ENCODE measurements at places on chromosomes 7 and 10.

DNA sequence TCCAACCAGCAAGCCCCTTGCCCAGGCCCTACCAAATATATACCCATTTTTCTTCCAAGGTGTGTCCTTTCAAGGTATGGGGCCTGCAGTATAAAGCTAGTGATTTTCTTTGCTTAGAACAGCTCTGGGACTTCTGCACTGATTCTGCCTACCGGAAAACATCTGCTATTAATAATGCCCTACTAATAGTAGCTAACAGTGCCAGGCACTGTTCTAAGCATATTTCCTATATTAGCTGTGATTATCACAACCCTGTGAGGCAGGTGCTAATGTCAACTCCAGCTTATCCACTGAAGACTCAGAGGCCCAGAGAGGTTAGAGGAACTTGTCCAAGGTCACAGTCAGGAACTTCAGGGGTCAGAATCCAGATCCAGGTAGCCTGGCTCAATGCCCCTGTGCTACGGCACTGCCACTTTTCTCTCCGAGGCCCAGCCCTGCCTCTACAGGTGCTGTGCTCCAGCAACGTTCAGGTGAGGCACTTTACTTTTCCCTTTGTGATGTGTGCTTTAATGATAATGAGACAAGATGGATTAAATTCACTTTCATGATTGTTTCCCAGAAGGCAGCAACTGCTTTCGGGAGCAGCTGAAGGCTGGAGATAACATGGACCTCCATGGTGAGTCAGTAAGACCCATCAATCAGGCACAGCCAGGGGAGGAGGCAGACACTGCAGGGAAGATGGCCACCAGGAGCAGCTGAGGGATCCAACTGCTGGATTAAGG lies 26.7 kb downstream of the TAS2R41 start:
- DNase-seq = no peak

GRCh38 chr10:96556003-96556402 lies 30.8 kb downstream of the TM9SF3 start:
- no peak for DNase-seq

- DNase-seq = no peak
Observed at GRCh38 chr10:132671228-132672154, 114.5 kb downstream of the NKX6-2 start.

GRCh38 chr7:99559175-99559915 lies 903 bp downstream of the ZNF655 start:
- DNase-seq = no peak

DNA sequence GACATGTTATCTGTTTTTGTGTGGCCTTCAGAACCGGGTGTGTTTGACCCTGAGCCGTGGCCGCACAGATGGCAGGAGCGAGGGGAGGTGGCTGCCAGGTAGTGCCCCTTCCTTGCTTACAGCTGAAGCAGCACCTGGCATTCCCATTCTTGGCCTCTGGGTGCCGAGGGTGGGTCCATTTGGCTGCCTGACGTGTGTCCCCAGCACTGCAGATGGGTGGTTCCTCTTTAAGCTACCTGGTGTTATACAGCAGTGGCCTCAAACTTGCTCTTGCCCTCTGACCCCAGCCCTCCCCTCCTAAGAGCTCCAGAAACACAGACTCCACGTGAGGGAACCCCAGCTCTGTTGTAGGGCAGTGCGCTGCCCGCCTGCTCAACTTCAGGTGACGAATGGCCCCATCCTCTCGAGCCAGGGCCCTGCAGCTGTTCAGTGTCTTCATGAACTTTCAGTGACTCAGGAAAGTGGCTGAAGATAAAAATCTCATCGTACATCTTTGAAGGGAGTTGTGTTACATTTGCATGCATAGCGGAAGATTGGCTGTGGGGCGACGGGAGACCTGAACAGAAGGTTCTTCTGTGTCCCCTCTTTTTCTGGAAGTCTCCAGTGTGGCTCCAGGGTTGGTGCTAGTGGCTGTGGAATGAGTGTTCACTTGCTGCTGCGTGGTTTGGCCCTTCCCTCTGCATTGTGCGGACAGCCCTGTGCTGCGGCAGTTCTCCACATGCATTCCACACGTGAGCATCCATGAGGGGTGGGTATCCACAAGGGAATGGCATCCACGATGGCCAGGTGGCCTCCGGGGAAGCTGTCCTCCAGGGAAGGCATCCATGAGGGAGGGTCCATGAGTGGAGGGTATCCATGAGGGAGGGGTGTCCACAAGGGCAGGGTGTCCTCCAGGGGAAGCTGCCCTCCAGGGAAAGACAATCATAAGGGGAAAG lies 91.6 kb downstream of the INPP5A start:
- no peak for DNase-seq

DNA sequence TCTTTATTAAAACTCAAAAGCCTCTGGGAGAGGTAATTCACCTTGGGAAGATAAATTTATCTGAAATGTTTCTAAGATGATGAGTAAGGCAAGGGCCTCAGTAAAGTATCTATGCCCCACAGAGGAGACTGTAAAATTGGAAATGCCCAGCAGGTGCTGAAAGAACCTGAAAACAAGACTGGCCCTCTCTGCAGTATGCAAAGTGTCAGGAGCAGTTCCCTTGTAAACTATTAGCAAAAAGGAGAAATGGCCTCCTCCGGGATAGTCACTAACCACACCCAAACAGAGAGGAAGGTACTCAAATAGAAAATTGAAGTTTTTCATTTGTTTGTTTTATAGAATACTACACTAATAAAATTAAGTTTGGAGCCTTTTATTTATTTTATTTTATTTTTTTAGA lies 81.2 kb downstream of the FZD1 start:
- no peak for DNase-seq

GRCh38 chr10:118816471-118817168 lies 61.9 kb upstream of the CACUL1 start:
- no peak for DNase-seq

DNA sequence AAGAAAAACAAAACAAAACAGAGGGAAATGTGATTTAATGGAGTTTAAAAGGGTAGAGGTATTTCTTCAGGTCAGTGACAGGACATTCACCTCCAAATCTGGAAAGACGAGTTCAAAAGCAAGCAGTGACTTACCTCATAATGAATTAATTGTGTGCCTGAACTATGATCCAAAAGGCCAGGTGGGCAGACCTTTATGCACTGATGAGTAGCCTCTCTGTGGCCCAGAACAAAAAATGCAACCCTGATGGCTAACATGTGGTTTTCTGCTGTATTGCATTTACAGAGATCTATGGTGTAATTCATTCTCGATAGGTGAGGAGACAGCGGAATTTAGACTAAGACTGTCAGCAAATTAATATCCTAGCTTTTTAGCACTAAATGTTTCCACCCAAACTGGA lies 142.0 kb downstream of the HDAC9 start:
- no peak for DNase-seq

- DNase-seq = peak; percentile 53
Observed at GRCh38 chr7:143408686-143409561, at the start of gene EPHA1. EPHA1 (minus strand) TSS chr7:143408856; CDS start chr7:143408805, 51 bp downstream.

DNA sequence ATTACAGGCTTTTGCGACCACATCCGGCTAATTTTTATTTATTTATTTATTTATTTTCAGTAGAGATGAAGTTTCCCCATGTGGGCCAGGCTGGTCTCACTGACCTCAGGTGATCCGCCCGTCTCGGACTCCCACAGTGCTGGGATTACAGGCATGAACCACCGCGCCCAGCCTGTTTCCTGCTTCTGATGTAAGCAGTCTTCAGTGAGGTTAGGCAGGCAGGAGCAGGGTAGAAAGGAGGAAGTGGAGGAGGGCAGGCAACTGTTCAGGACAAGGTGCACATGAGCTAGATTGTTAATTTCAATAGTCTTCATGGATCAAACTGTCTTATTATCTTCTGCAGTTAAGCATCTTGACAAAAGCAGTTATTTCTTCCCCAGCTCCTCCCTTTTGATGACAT lies 605.0 kb downstream of the CCSER2 start:
- no peak for DNase-seq

- no peak for DNase-seq
Observed at GRCh38 chr10:32332299-32332750, 14.6 kb downstream of the EPC1 start.

DNA sequence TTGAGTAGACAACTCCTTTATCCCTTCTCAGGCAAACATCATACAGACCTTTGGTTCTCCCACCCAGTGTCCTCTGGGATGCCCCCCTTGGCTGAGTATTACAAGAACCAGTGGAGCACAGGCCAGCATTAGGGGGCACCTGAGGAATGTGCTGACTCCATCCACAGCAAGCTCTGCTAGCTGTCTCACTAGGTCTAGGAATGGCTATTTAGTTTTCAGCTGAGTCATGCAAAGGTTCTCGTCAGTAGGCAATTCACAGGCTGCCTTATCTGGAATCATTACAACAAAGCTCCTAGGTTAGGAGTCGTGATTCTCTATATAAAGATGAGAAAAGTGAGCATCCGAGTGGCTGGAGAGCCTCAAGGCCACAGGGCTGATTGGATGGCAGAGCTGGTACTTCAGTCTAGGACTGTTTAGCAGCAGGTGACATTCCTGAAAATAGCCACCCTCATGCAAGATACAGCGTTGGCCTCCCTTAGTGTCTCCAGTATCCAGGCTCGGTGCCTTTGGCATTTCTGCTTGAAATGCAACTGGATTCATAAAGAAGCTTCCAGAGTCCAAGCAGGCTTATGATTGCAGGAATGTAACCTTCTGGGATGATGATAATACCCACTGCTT lies 75.8 kb downstream of the CDCA7L start:
- no peak for DNase-seq

GRCh38 chr10:80406204-80406603 lies 2.1 kb upstream of the PRXL2A start:
- no peak for DNase-seq

- DNase-seq = no peak
Observed at GRCh38 chr7:16067711-16068110, 353.6 kb downstream of the CRPPA start.

- DNase-seq = no peak
Observed at GRCh38 chr7:21076054-21076453, 289.4 kb upstream of the SP8 start.

DNA sequence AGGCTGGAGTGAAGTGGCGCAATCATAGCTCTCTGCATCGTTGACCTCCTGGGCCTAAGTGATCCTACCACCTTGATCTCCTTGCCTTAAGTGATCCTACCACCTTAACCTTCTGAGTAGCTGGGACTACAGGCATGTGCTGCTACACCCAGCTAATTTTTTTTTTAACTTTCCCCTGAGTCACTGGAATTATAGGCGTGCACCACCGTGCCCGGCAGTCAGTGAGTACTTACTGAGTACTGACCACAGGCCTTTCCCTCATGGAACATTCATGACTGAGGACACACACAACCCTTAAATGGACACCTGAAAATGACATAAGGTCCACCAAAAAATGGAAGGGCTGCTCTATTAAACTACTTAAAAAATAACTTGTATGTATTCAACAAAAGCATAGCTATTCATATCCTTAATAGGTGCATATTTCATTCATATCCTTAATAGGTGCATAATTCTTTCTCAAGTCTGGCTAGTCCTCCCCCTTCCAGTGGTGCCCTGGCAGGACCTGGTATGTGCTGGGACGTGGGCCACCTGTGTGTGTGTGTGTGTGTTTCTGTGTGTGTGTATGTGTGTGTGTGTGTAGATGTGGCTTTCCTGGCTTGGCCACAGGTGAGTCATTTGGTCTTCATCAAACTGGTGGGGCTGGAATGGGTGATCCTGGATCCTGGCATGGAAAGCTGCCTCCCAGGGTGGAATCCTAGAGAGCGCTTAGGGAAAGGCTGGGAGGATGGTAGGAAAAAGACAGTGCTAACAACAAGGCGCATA lies 3.5 kb downstream of the FAM180A start:
- no peak for DNase-seq

GRCh38 chr10:12036073-12036655 lies 6.4 kb downstream of the UPF2 start:
- DNase-seq = no peak

GRCh38 chr10:107011105-107011504 lies 153.4 kb downstream of the SORCS1 start:
- DNase-seq = no peak

DNA sequence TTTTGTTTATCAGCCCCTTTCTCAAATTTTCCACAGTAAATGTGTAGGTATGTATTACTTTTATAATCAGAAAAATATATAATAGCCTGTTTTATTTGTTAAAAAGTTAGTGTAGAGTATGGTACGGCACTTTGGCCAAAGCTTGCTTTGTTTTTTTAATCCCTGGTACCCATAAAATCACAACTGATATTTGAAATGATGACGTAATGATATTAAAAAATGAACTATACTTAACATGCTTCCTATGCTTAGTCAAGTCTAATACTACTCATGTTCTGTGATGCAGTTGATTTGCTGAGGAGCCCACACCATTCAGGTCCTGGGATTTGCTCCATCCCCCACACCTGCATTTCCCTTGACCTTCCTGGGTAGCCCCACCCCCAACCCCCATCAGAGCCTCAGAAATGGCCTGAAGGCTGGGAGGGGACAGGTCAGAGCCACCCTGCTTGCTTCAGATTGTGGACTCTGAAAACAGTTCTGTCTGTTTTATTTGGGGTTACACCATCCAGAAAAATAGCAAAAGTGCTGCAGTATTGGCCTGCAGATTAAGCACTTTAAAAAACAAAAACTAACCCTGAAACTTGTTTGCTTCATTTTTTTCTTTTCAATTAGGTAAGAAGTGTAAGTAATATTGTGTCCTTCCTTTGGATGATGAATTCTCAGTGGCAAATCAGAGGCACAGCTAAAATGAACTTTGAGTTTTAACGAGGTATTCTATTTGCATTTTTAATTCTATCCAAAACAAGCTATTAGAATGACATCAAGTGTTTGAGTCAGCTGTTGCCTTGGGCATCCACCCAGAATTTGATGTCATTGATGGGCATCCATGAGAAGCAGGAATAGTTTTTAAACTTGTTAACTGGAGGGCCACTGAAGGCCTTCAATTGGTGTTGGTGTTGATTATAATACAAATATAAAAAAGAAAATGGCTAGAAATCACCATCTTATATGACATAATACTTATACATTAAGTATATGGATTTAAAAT lies 23.3 kb downstream of the PLCE1 start:
- DNase-seq = no peak

DNA sequence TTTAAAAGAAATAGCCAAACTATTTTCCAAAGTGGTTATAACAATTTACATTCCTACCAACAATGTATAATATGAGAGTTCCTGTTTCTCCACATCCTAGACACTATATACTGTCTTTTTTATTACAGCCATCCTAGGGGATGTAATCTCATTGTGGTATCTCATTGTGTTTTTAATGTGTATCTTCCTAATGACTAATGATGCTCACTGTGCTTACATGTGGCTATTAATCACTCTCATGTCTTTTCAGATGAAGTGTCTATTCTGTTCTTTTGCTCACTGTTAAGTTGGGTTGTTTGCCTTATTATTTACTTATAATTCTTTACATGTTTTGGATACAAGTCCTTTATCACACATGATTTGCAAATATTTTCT lies 71.8 kb downstream of the ZNF438 start:
- DNase-seq = no peak

GRCh38 chr10:68135922-68136792 lies 26.9 kb downstream of the MYPN start:
- DNase-seq = no peak

DNA sequence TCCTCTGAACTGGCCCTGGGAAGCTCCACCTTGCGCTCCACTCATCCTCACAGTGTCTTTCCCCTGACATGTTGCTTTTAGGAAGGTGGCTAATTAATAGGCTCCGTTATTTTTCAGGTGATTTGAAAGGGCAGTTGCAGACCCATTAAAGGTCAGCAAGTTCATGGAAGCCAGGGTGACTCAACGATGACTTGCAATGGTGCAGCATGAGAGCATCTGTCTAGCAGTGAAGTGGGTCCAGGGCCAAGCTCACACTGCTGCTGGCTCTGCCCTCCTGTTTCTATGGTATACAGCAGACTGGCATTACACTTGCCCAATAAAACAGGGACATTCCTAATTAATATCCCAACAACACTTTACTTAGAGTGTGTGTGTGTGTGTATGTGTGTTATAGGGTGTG lies 68.8 kb upstream of the WDR11 start:
- no peak for DNase-seq

- no peak for DNase-seq
Observed at GRCh38 chr10:120480848-120481247, 23.8 kb downstream of the PLPP4 start.

- DNase-seq = no peak
Observed at GRCh38 chr7:42080841-42081586, 156.0 kb downstream of the GLI3 start.
